B cell (primary cell): ENCODE measurements at places on chromosomes 4 and X. TPM values are rescaled to one million over a fixed set of nuclear protein-coding genes. Genes with fewer than 3 reads are reported as not detected.

GRCh38 chrX:101164766-101165590, 54.6 kb upstream of the DRP2 start:
- no peak for DNase-seq
- H3K36me3 ChIP-seq = no peaks in the 10 kb centered on the region
- no peak overlapping the region for H3K4me3 ChIP-seq
- H3K4me1 ChIP-seq = no peaks in the 10 kb centered on the region

GRCh38 chrX:23788521-23788920, 5.5 kb downstream of the SAT1 start:
- H3K27me3 ChIP-seq = no peaks in the 10 kb centered on the region
- no peak overlapping the region for H3K27ac ChIP-seq
- H3K36me3 ChIP-seq = no peaks in the 10 kb centered on the region
- no peak overlapping the region for H3K4me3 ChIP-seq

DNA sequence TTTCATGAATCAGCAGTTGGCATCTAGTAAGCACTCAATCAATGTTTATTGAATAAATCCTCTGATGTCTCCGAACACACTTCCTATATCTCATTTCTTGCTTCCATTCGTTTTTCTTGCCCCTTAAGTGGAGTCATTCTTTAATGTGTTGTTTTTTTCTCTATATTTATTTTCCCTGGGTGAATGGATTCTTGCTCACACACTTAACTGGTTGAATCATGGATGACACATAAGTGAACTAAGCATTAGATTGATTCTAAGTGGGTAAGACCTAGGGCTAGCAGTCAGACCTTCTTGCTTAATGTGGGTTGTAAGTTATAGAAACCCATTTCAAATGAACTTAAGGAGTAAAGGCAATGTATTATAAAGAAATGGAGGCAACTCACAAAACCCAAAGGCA, 111.1 kb downstream of the RTL3 start:
- H3K27ac ChIP-seq = no peak overlapping the region
- no peak overlapping the region for H3K4me3 ChIP-seq
- H3K4me1 ChIP-seq = no peaks in the 10 kb centered on the region
- H3K27me3 ChIP-seq = no peaks in the 10 kb centered on the region
- H3K36me3 ChIP-seq = no peaks in the 10 kb centered on the region

DNA sequence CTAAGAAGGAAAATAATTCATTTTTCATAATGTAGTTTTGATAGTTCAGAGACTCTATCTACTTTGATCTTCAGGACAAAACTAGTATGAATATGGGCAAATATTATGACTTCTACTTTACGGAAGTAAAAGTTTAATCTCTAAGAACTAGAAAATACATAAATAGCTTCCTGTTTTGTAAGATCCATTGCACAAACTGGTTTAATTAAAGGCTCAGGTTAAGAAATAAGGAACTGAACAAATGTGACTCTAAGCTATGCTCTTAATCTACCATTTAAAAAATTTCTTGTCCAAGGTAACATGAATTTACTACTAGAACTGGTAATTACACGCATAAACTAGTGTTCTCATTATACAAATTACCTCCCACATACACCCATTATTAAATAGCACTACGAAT, 360.6 kb downstream of the INPP4B start:
- no peak for DNase-seq
- no peaks in the 10 kb centered on the region for H3K4me1 ChIP-seq
- H3K27ac ChIP-seq = no peak overlapping the region
- H3K27me3 ChIP-seq = no peaks in the 10 kb centered on the region
- no peak overlapping the region for H3K4me3 ChIP-seq
- H3K36me3 ChIP-seq = no peaks in the 10 kb centered on the region

DNA sequence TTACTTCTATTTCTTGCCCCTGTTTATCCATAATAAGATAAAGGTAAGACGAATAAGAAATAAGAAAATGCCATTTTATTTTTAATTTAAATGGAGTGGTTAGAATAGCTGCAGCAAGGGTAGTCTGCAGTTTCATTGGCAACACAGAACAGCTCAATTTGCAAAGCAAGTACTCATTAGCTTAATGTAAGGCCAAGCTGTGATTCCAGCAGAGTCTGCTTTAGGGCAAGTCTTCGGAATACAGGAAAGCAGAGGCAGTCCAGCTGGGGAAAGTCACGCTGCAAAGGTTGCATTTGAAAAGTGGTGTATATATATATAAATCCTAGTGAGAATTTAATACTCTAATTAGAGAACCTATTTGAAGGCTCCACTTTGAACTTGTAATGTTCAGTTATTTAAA, 59.0 kb downstream of the ANXA10 start:
- H3K4me3 ChIP-seq = no peak overlapping the region
- H3K27me3 ChIP-seq = no peaks in the 10 kb centered on the region
- DNase-seq = no peak
- no peak overlapping the region for H3K27ac ChIP-seq

DNA sequence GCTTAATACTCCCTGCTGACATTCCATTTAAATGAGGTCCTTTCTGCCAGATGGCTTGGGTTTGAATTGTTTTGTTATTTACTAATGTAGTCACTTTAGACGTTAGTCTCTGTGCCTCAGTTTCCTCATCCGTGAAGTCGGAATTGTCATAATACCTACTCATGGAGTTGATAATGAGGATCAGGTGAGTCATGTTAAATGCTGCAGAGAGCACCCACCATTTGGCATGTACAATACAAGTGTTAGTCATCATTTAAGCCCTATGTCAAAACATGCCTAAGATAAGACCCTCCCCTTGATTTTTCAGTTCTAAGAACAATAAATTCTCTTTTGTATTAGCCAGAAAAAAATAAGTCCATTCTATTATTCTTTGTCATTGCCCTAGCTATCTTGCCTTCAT, 534.8 kb upstream of the HTR2C start:
- DNase-seq = no peak
- no peak overlapping the region for H3K27ac ChIP-seq
- H3K27me3 ChIP-seq = no peaks in the 10 kb centered on the region
- no peaks in the 10 kb centered on the region for H3K4me1 ChIP-seq
- H3K36me3 ChIP-seq = no peaks in the 10 kb centered on the region

DNA sequence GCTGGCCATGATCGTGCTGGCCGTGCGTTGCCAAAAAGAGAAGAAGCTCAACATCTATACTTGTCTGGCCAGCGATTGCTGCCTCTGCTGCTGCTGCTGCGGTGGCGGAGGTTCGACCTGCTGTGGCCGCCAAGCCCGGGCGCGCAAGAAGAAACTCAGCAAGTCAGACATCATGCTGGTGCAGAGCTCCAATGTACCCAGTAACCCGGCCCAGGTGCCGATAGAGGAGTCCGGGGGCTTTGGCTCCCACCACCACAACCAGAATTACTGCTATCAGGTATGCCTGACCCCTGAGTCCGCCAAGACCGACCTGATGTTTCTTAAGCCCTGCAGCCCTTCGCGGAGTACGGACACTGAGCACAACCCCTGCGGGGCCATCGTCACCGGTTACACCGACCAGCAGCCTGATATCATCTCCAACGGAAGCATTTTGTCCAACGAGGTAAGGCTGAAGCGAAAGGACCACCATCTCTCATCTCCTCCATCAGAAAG, 3.3 kb downstream of the PCDH10 start:
- no peak for DNase-seq
- no peak overlapping the region for H3K27ac ChIP-seq
- H3K36me3 ChIP-seq = no peaks in the 10 kb centered on the region
- no peak overlapping the region for H3K4me3 ChIP-seq
- H3K27me3 ChIP-seq = peaks cover 47% of the 10 kb centered on the region

DNA sequence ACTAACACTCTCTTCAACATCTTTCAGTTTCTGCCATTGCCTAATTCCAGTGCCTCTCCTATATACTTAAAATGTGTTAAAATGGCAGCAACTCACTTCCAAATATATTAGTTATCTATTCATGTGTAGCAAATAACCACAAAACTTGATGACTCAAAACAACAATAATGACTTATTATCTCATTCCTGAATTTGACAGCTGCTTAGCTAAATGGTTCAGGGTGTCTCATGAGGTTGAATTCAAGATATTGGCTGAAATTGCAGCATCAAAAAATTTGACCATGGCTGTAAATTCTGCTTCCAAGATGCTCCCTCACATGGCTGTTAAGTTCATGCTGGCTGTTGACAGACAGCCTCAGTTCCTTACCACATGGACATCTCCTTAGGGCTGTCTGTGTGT, 25.3 kb downstream of the PITX2 start:
- no peak for DNase-seq
- no peaks in the 10 kb centered on the region for H3K4me1 ChIP-seq
- no peaks in the 10 kb centered on the region for H3K36me3 ChIP-seq
- no peaks in the 10 kb centered on the region for H3K27me3 ChIP-seq

The DNAAF6 gene
- polyA plus RNA-seq = not detected in 2 replicates

The CFAP47 gene
- not detected in 2 replicates for polyA plus RNA-seq

The HS3ST1 gene
- 5.9 and 17.7 TPM in 2 replicates for polyA plus RNA-seq

The SPINK2 gene
- 1.7 and 4.9 TPM in 2 replicates for polyA plus RNA-seq
